Panc1 (cell line): ENCODE measurements at places on chromosomes 3 and 15.

DNA sequence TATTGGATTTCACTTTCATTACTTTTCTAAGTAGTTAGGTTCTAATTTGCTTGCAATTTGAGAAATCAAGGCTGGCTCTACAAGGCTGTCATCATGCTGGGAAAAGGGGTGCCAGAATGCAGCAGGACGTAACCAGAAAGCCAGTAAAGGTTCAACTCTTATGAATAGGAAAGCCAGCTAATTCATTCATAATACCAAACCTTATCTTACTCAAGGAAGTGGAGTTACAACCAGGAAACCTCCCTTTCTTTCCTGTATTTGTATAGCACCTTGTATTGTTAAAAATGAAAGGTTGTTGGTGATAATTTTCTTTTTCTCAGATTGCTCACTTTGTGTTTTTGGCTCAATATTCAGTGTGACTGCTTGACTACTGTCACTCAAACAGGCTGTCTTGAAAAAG, 109.4 kb downstream of the FILIP1L start:
- no peak for DNase-seq

DNA sequence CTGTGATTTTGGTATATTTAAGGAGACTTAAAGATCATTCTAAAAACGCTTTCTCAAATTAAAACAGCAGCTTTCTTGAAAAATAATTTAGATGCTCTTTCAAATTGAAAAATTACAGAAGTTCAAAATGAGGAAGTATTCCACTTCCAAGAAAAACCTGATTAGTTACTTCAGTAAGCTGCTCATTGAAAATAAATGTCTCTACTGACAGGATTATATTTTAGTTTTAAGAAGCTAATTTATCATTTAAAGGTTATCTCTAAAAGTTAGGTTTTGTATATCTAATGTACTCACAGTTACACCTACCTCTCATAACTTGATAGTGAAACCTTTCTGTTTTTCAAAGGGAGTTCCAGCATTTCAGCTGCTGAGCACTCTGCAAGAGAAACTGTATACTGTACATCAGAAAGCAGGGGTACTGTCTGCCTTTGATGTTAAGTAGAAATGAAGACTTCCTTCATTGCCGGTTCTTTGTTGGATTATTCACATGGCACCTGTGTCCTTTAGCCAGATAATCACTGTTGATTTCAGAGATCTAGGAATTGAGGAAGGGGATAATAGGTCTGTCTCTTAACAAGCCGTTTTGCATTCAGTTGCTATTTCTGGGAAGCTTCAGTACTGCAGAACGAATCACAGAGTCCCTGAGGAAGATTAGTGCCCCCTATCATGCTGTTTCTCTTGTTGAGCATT, 161.6 kb downstream of the TCF12 start:
- DNase-seq = no peak

- no peak for DNase-seq
Measured at GRCh38 chr15:89946681-89947299, 34.0 kb upstream of the ARPIN start.

DNA sequence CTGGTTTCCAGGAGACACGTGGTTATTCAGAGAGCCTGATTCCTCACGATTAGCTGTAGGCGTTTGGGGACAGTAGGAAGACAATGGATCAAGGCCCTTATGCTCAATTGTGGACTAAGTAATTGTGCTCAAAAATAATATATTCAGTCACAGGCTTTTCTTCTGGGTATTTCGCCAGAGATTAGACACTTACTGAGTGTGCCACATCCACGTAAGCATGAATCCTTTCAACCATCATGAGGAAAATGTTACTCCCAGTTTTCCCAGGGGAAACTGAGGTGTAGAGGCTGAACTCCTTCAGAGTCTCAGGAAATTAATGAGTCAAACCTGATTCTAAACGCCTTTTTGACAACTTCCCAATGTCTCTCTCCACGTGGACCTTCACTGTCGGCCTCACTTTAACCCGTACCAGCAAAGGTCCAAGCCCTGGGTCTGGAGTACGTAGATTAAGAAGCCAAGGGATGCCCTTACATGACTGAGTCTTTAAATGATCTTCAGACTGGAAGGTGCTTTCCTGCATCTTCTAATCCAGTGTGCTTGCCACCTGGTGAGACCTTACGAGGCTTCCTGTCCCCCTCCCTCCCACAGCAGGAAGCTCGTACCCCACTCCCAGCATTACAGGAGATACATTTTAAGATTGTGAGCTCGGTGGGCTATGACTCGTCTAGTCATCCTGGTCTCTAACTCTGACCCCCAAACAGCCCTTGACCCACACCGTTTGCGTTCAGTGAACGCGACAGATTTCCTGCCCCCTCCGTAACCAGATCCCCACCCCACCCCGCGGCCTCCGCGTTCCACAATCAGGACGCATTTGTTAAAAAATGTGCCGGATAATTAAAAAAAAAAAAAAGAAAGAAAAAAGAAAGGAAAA, 1.7 kb downstream of the PKM start:
- DNase-seq = no peak

DNA sequence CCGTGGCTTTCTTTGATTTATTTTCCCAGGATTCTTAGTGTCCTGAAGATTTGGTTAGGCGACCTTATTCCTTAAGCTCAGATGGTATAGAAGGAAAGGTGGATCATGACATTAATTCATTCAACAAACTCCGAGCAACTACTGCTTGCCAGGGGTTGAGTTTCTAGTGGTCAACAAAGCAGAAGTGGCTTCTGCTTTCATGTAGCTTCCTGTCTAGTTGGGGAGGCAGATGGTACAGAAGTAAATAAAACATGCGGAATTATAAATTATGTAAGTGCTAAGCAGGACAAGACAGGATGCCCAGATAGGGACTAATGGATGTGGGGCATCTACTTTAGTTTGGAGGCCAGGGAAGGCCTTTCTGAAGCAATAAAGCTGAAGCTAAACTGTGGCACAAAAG, 15.6 kb downstream of the EEFSEC start:
- DNase-seq = no peak

- no peak for DNase-seq
Measured at GRCh38 chr3:42802876-42803413, 1.3 kb downstream of the HIGD1A start.

- DNase-seq = peak; percentile 20
Measured at GRCh38 chr3:40137591-40138295, 171.8 kb upstream of the EIF1B start.

GRCh38 chr3:53592862-53593261, 98.5 kb downstream of the CACNA1D start:
- no peak for DNase-seq

- no peak for DNase-seq
Measured at GRCh38 chr3:105394177-105394576, 27.5 kb downstream of the ALCAM start.

DNA sequence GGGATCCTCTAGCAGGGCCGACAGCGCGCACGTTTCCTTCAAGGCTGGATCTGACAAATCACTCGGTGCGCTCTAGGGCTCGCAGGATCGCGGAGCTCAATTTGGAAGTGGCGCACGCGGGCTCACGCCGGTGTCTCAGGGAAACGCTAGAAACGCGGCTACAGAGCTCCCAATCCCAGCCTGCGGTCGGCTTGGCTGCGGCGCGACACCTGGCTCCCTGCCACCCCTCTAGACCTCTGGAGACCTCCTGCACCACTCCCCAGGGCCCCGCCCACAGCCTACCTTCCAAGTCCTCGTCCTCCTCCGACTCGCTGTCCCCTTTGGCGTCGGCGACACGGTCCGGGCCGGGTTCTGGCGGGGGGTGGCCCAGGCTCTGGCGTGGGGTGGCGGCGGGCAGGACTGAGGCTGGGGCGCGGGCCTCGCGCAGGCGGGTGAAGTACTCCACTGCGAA, 596 bp downstream of the PRKAR2A start:
- DNase-seq = peak; percentile 8

- no peak for DNase-seq
Measured at GRCh38 chr15:29008846-29009245, 123.1 kb downstream of the APBA2 start.

DNA sequence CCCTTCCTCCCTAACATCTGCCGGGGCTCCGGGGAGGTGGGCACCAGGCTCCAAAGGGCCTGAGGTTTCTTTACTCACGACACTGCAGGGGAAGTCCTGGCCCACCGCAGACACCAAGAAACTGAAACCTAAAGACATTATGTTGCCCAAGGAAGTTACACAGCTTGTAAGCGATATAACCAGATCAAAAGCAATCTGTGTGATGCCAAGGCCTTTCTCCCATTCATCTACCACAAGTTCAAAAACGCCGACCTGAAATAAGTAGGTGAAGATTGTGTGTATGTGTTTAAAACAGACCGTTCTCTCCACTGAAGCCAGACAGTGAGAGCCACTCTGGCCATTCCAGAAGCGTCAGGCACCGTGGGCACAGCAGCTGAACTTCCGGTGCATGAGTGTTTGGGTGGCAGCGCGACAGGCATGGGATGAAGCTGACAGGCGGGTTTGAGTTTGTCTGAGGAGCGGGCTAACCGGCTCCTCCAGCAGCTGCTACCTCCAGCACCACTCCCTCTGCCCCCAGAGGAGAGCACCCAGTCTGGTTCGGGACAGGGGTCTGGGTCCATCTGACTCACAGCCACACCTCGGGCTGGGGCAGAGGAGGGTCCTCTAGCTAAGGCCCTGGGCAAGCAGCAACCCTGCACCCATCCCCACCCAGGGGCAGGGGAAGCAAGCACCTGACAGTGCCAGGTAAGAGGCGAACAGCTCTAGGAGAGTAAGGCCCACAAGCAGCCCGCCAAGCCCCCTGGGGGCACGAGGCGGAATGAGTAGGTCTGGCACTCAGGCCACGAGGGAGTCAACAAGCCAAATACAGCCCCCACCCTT, 1.3 kb downstream of the TNK2 start:
- DNase-seq = no peak
